ENCODE measurements at places on chromosomes 5 and 9.

GRCh38 chr5:124726631-124727362 lies 19.6 kb downstream of the ZNF608 start:
- DNase-seq: no peak

GRCh38 chr9:100355561-100355960 lies 2.8 kb upstream of the TEX10 start:
- no peak for DNase-seq

- DNase-seq: no peak
Measured at GRCh38 chr5:113607361-113607760, 93.9 kb downstream of the YTHDC2 start.

DNA sequence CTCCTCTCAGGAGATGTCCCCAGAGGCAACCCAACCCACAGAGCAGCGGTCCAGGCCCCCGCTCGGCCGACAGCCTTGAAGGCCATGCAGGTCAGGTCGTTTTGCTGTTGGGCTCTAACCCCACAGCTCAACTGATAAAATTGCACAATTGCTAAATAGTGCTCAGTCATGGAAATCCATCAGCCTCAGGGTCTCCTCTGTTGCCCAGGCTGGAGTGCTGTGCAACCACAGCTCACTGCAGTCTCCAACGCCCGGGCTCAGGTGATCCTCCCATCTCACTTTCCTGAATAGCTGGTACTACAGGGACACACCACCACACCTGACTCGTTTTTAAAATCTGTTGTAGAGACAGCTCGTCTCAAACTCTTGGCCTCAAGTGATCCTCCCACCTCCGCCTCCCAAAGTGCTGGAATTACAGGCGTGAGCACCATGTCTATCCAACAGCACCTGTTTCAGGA lies 18.3 kb downstream of the BRD3OS start:
- DNase-seq: no peak

DNA sequence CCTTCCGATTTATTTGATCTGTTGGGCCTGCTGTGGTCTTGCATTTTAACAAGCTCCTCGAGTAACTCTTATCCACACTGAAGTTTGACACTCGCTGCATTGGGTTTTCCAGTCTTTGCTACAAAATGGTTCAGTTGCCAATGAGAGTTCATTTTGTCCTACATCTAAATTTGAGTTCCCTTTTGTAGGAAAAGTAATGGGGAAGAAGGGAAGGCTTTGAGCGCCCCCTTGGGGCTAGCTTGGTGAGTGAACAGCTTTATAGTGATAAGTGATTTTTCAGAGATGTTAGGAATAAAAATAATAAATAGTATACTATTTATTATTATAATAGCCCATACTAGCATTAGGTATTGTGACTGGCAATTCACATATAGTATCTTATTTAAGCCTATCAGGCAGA lies 89.9 kb upstream of the GNAQ start:
- DNase-seq: peak; percentile 10

- DNase-seq: peak; percentile 90
Measured at GRCh38 chr9:87122947-87123685, 175.8 kb upstream of the GAS1 start.

- DNase-seq: no peak
Measured at GRCh38 chr9:84277646-84278045, 62.9 kb downstream of the SLC28A3 start.

GRCh38 chr9:87885484-87886189 lies 3.0 kb downstream of the SPATA31E1 start:
- DNase-seq: no peak

GRCh38 chr5:149677731-149678130 lies 52.4 kb upstream of the PPARGC1B start:
- DNase-seq: no peak

- DNase-seq: peak; percentile 4
Measured at GRCh38 chr5:42912184-42912798, 100.6 kb upstream of the SELENOP start.

DNA sequence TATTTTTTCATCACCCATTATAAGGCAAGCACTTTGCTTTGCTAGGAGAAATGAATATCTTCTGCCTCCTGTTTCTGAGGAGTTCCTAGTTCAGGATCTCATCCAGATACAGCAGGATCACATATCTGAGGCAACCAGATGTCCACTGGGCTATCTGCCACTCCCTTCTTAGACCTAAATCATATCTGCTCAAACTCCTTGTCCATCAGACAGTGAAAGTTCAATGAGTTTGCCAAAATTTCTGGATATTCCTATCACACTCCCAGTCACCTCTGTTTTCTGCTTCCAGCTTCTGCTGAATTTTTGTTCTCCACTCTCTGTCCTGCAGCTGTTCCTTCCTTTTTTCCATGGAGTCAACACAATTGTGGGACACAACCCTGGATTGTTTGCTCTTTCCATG lies 54.2 kb upstream of the BASP1 start:
- no peak for DNase-seq

DNA sequence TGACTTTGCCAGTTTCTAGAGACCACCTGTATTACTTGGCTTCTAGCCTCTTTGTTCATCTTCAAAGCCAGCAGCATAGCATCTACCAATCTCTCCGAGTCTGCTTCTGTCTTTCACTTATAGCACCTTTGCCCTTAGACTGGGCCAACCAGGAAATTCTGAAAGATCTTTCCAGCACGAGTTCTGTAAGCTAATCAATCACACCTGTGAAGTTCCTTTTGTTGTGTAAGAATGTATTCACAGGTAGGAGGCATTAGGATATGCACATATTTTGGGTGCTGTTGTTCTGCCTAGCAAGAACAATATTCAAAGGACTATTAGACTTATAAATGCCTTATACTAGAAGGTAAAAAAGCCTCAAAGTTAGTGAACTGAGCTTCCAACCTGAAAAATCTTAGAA lies 232.1 kb downstream of the CDH12 start:
- no peak for DNase-seq

DNA sequence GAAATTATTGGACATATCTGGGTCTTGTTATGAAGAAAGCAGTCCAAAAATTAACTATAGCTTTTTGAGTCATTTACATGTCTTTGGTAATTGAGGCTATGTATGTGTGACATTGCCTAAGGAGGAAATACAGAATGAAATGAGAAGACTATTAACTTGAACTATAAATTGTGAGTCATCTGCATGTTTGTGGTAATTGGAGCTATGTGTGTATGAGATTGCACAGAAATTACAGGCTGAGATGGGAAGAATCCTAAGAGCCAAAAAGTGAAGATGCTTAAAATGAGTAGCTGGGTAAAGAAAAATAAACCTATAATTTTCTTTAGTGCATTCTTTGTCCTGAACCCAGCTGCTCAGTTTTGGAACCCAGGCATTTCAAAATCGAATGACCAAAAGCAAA lies 747.6 kb upstream of the EDIL3 start:
- peak; percentile 32 for DNase-seq

DNA sequence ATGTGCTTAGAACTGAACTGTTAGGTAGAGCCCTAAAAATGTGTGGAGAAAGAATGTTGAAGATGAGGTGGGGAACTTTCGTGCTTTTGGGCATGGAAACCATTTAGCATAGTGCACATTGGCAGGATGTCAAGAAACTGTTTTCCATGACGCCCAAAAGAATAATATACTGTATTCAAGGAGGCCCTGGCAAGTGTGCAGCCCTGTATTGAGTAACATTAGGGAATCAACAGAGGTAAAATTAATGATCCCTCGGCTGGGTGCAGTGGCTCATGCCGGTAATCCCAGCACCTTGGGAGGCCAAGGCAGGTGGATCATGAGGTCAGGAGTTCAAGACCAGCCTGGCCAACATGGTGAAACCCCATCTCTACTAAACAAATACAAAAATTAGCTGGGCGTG lies 20.9 kb upstream of the PLIN2 start:
- DNase-seq: no peak

Data from fibroblast of skin of left biceps (primary cell).